Brain (organoid and tissue), 16 donors: ENCODE measurements at places on chromosomes 11 and 22. TPM values are rescaled to one million over a fixed set of nuclear protein-coding genes. Genes with fewer than 3 reads are reported as not detected.

DRD2 gene
- polyA plus RNA-seq, result 22.9 TPM

OTOG gene
- 1.3 TPM for polyA plus RNA-seq

KCNQ1OT1 gene
- polyA plus RNA-seq, result 0.02 TPM

FXYD2 gene
- 0.63 TPM for polyA plus RNA-seq

OR51A2 gene
- polyA plus RNA-seq, result not detected

FADS3 gene
- 13.7 TPM for polyA plus RNA-seq
